ENCODE measurements at places on chromosomes 6 and 20.

DNA sequence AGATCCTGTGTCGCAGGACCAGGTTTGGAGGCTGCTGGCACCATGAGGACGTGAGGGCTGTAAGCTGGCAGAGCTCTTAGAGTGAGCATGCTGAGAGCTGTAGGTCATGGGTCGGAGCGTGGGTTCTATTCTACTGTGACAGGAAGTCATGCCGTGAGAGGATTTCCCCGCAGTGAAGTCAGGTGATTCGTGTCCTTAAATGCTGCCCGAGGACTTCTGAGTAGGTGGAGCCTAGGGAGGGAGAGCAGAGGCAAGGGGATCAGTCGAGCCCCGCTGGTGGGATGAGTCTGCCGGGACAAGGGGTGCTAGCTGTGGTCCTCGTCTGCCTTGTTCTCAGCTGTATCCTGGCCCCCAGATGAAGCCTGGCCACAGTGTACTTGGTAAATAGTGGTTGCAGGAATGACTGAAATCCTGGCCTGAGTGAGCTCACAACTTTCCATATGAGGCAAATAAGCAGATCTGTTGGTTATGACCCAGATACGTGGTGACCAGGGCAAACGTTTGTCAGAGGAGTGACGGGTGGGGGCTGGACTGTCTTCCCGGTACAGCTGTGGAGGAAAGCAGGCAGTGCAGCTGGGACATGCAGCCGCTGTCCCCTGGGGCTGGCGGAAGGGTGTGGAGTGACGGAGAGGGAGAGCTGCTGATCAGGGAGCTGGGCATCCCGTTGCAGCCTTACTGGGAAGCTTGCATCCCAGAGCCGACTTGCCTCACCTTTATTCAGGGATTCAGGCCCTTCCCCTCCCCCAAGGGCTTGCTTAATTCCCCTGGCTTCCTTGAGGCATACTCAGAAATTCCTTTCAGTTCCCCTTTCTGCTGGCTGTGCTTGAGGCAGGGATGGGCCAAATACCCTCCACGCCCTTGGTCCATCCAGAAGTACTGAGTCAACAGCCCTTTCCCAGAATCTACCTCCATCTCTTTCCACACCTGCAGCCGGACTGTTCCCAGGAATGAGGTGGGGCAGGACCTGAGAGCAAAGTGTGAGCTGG lies 250.9 kb upstream of the RREB1 start:
- no peak for DNase-seq

GRCh38 chr20:34736106-34736735 lies 32.1 kb downstream of the TP53INP2 start:
- DNase-seq = peak; percentile 74

- no peak for DNase-seq
Measured at GRCh38 chr6:84976526-84977362, 212.3 kb upstream of the TBX18 start.

DNA sequence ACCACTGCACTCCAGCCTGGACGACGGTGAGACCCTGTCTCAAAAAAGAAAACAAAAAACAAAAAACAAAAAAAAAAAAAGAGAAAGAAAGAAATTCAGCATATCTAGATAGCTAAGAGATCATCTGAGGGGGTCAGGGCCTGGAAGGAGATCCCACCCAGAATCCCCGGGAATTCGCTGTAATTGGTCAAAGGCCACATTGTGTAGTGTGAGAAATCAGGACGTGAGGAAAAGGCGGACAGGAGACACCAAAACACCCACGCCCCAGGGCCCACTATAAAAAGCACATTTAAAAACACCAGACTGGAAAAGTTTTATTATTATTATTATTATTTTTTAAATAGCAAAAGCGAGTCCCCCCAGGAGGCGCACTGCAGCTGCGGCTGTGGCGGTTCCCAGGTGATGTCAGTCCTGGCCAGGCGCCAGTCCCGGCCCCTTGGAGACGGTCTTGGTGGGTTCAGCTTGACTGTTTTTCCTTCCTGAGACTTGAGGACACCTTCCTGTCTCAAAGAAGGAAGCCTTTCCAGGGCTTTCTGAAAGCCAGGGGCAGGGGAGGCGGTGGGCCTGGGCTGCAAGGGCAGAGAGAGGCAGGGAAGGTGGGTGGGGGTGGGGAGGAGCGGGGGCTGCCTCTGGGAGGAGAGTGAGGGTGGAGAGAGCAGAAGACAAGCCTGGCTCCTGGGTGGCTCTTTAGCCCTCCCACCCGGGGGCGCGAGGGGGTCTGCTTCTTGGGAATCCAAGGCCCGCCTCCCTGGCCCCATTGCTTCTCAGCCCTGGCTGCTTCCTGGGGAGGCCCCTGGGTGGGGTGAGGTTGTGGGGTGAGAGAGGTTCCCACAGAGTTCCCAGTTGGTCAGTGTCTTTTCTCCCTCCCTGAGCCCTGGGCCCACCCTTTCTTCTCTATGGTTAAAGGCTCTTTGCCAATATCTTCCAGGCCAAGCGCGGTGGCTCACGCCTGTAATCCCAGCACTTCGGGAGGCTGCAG lies 14.5 kb downstream of the TCF15 start:
- DNase-seq = no peak

DNA sequence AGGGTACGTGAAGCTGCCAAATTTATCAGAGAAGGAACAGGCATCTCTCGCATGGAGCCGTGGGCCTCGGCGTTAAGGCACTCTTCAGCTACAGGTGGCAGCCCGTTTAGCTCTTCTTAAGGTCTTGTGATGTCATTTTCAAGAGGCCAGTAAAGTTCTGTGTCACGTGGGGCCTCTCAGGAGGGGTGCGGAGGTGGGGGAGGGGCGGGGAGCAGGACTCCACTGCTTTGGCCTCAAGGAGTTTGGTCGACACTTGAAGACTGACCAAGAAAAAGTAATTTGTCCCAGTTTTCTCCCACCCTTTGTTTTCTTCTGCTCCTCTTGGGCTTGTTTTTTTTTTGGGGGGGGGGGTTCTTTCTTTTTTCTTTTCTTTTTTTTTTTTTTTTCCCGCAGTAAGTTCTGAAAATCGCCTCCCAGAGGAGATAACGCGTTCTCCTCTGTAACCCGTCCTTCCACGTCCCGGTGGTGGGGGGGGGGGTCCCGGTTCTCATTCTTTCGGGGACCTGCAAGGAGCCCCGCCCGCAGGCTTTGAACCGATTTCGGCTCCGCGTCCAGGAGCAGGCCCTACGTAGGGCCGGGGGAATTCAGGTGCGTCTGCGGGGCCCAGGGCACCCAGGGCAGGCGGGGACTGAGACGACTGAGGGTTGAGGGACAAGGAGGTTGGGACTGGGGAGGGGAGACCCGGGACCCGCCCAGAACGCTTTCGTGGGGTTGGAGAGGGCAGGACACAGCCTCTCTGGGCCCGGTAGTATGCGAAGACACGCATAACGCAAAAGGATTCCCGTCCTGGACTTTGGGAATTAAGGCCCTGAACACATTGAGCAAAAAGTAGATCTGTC lies 26.0 kb downstream of the GPX6 start:
- peak; percentile 7 for DNase-seq

- no peak for DNase-seq
Measured at GRCh38 chr6:98747960-98748359, 86.4 kb upstream of the POU3F2 start.

DNA sequence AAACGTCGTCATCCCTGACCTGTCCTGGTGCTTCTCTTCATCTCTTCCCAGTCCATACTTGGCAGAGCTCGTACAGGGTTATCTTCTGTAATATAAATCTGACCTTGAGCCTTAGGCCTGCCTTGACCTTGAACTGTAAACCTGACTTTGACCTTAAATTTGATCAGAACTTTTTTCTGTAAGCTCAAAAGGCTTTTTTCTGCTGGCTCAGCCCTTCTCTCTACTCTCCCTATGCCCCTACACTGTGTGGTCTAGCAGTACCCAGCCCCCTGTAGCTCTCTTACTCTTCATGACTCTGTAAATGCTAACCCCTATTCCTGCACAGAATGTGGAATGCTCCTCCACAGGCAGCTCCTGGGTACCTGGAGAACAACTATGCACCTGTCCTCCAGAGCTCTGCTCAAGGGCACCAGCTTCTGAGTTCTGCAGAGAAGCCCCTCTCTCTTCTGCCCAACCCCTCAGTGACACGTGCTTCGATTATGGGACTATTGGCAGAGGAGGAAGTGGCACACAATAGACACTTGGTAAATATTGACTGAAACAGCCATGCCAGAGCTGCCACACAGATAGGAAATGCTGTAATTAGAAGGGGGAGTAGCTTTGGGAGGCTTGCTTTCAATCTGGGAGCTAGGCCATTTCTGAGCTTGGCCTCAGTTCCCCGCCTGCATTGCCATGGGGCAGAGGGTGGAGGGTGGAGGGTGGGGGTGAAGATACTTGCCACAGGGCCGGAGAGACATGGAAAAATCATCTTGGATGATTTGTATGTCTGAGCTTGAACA lies 15.4 kb downstream of the SNPH start:
- DNase-seq = no peak

- no peak for DNase-seq
Measured at GRCh38 chr6:132499757-132500156, 13.2 kb downstream of the STX7 start.

DNA sequence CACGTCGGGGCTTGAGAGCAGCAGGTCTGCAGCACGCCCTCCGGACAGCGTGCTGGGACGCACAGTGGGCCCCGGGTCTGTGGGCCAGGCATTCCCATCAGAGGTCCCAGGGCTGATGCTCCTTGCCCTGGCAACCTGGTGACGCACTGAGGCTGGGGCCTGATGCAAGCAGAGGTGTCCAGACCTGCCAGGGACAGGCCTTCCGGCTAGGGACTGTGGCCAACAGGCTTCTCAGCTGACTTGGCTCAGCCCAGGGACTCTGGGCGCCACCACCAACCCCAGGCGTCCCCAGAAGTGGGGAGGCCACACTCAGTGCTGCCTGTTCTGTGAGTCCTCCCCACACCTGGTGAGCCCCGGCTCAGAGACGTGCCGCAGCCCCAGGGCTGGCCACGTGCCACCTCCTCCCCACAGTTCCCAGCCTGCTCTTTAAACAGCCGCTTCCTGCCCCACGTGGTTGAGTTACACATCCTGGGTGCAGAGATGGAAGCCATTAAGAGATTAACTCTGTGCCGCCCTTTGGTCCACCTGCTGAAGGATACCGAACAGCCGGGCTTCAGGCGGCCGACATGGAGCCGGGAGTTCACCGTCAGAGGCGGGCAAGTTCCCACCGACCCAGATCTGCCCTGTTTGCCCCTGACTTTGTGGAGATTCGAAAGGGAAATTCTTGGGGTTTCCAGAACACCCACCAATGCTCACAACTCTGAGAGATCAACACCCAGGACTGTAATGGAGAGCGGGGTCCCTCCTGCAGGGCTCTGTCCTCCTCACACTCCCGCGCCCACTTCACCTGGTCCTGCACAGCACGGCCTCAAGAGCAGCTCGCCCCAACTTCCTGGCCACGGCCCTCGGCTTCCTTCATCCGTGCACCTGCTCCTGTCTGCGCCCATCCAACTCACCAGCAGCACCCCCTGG lies 37.6 kb upstream of the ZBP1 start:
- DNase-seq = no peak

DNA sequence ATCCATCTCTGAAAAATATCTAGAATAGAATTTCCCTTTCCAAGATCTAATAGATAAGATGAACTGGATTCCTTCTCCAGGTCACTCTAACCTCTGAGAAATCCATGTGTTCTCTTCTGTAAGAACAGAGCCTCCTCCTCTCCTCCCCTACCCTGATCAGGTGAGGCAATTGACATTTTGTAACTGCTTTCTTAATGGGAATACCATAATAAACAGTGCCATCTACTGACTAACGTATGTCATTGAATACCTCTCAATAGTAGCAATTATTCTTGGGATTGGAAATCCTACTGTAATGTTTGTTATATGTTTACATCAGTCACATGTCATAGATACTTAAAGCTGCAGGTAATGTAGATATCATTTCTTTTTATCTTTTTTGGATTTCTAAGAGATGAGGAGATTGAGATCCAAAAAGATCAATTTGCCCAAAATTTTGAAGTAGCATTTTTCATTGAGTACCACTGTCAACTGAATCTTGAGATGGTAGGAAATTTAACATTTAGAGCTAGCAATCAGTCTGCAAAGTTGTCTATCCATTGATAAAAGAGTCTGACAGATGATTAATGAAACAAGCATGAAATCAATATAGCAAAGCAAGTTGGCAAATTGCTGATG lies 365.8 kb upstream of the HSF2 start:
- DNase-seq = peak; percentile 9

GRCh38 chr6:53188833-53189232 lies 40.2 kb upstream of the GCM1 start:
- no peak for DNase-seq

DNA sequence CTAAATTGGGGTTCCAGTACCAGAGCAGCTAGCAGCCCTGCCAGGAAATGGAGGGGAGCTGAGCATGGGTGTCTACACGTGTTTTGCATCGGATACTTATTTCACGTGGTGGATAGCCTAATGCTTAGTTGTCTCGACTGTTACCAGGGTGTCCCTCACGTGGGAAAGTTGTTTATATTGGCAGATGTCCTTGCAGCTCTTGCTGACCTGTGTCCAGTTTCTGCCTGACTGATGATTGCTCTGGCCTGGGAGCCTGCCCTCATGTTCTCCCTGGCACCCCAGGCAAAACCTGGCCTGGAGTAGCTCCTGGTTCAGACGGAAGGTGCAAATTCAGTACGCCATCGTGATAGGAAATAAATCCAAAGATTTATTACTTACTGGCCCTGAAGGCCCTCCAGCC lies 11.8 kb upstream of the FERMT1 start:
- DNase-seq = no peak

DNA sequence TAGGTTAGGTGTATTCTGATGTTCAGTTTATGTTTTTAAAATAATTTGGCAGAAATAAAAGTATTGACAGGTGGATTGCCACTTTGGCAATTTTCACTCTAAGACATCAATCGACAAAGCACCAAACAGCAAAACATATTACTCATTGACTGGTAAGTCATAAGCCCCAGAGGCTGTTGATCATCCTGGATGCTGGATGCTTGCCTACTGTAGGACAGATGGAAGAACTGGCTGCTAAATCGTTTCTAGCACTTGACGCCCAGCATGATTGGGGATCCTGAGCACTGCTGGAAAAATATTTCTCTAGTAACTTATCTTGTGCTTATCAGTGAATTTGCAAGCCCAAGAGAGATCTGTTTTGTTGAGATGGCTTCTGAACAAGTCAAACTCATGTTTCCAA lies 1001.9 kb upstream of the FLRT3 start:
- DNase-seq = peak; percentile 92

DNA sequence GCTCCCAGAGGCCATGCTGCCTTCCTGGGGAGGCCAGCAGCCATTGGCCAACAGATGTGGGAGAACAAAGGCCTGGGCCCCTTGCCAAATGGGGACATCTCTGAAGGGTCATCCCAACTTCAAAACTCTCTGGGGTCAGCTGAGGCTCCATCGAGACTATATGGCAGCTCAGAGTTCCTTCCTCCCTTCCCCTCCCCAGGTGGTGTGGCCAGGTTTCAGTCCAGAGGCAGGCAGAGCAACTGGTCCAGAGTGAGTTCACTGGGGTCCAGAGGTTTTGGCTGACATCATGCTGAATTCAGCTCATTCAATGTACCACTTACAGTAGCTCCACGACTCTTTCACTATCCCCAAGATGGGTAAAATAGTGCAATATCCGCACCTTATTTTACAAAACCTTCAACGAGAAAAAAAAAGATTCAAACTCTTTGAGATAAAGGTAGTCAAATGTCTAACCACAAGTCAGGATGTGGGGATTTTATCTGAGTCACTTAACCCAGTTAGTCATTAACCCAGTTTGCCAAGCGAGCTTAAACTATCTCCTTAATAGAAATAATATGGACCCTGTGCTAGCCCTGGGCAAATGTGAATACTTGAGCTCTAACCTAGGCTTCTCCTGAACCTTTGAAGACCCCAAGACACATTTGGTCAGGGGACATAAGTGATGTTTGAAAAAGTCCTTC lies 108.4 kb upstream of the PLEKHG1 start:
- no peak for DNase-seq

GRCh38 chr6:52310932-52311331 lies 26.4 kb upstream of the MCM3 start:
- no peak for DNase-seq
